H7 (cell line): ENCODE measurements at places on chromosomes 2 and 18. TPM values are rescaled to one million over a fixed set of nuclear protein-coding genes. Genes with fewer than 3 reads are reported as not detected.

DNA sequence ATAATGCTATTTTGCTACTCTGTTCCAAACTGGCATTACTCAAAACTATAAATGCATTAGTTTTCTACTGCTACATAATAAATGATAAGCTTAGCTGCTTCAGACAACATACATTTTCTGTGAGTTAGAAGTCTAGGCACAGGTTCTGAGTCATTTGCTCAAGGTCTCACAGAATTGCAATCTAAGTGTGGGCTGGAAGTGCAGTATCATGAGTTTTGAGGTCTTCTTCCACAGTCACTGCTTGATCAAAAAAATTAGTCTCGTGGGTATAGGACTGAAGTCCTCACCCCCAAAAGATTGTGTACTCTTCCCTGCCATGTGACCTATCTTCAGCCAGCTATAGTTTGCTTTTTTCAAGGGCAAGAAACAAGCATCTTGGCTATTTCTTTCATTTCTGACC is 676.9 kb downstream of the ADCYAP1 start:
- no peak for DNase-seq

DNA sequence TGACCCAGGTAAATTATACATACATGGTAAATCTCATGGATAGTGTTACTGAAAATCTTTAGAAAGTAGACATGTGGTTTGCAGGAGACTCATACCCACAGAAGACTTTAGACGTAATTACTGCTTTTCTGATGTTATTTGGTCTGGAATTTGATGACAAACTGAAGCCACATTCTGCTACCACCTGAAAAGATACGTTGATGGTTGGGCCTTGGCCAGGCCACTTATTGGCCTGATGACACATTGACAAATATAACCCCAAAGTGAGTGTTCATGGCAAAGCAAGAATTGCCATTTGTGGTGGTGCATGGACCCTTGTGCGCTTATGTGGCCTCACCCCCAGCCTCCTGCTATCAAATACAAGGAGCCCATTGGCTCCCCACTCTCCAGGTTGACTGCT is 155.6 kb downstream of the METTL4 start:
- no peak for DNase-seq

- no peak for DNase-seq
Observed at GRCh38 chr2:7774481-7774880, 857.3 kb downstream of the RNF144A start.

DNA sequence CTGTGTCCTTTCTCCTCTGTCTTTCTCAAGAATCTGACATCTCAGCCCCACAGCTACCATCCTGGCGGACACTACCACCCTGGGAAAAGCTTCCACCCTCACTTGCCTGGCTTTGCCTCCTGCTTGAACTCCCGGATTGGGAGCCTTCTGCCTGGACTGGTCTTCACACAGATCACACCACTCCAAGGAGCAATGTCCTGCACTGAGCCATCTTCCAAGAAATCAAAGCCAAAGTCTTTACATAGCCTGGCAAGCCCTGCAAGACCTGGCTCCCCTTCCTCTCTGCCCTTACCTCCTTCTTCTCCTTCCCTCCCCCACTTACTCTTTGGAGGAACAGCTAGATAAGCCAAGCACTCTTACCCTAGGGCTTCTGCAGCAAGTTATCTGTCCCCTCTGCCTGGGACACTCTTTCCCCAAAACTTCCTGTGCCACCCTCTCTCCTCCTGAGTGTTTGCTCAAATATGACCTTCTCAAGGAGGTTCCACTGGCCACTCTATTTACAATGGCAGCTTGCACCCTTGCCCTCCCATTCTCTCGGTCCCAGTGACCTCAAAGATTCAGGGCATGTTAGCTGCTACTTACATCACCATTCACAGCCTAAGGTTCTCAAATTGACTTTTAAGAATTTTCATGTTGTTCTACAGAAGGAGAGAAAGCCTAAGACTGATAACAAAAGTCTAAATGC is 9.7 kb downstream of the ATP8B1 start:
- DNase-seq: no peak

GRCh38 chr2:219344751-219345430 is 12.3 kb upstream of the RESP18 start:
- no peak for DNase-seq

GRCh38 chr18:72197591-72197990 is 346.6 kb downstream of the CBLN2 start:
- DNase-seq: no peak

- no peak for DNase-seq
Observed at GRCh38 chr2:120415060-120415459, 69.1 kb downstream of the INHBB start.

- no peak for DNase-seq
Observed at GRCh38 chr2:235709124-235709813, 215.4 kb downstream of the AGAP1 start.

ACKR3 gene
- total RNA-seq: 3.8 and 13.2 TPM in 2 replicates

USP40 gene
- total RNA-seq: 10.8 and 23.1 TPM in 2 replicates

IRS1 gene
- 15.2 and 17.1 TPM in 2 replicates for total RNA-seq

THSD7B gene
- 0.22 and 0.28 TPM in 2 replicates for total RNA-seq
